ENCODE measurements at places on chromosomes 4 and X.

GRCh38 chr4:41160012-41160789 lies 54.1 kb downstream of the APBB2 start:
- DNase-seq: no peak

DNA sequence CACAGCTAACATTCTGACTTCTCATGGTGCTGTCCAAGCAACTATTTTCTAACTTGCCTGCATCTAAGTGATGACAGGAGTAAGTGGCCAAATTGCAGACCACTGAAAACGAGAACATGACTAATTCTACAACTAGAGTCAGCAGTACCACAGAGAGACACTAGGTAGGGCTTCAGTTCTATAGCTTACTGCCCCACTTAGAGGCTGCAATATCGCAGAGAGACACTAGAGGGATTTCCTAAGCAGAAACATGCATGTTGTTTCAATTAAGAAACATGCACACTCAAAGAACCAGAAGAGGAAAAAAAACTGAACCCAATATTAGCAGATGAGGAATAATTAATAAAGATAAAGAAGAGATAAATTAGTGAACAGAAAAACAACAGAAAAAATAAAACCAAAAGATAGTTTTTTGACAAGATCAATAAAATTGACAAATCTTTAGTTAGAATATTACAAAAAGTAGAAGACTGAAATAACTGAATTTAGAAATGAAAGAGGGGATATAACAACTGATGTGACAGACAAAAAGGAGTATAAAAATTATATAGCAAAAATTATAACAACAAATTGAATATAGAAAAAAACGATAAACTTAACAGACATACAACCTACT lies 100.8 kb downstream of the SPIN4 start:
- DNase-seq: peak; percentile 86

- no peak for DNase-seq
These were observed 76.4 kb downstream of the CXXC4 start for GRCh38 chr4:104418286-104418685.

DNA sequence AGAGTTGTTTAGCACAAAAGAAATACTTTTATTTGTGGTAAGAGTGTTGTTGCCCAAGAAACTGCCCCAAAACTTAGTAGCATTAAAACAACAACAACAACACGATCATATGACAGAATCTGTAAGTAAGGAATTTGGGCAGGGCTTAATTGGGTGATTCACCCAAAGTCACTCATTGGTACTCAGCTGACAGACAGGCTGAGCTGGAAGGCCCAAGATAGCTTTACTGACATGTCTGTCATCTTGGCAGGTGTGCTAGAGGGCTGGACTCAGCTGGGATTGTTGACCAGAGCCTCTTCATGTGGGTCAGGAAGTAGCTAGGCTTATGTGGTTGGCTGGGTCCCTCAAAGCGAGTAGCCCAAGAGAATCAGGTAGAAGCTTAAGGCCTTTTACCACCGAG lies 52.3 kb downstream of the KIAA0232 start:
- DNase-seq: no peak

DNA sequence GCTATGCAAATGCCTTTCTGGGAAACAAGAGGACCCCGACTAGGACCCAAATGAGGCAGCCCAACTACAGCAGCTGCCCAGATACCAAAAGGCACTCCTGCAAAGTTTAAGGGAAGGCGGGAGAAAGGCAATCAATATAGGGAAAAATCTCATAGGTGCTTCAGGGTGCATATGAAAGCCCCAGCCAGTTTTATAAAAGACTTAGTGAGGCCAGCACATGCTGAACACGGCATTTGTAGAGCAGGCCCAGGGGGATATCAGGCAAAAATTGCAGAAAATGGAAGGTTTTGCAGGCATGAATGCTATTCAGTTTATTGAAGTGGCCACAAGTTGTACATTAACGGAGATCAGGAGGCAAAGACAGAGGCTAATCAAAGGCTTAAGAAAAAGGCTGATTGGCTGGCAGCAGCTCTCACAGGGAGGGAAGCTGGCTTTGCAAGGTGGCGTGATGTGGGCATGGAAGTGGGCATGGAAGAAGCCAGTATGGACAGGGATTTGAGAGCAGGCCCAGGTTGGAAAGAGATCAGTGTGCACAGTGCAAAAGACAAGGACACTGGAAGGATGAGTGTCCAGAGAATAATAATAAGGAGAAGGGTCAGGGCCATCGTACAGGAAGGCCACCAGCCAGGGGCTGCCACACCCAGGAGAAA lies 37.7 kb upstream of the UGT2B7 start:
- DNase-seq: no peak

GRCh38 chr4:53010318-53010717 lies 148.2 kb downstream of the RASL11B start:
- DNase-seq: no peak

DNA sequence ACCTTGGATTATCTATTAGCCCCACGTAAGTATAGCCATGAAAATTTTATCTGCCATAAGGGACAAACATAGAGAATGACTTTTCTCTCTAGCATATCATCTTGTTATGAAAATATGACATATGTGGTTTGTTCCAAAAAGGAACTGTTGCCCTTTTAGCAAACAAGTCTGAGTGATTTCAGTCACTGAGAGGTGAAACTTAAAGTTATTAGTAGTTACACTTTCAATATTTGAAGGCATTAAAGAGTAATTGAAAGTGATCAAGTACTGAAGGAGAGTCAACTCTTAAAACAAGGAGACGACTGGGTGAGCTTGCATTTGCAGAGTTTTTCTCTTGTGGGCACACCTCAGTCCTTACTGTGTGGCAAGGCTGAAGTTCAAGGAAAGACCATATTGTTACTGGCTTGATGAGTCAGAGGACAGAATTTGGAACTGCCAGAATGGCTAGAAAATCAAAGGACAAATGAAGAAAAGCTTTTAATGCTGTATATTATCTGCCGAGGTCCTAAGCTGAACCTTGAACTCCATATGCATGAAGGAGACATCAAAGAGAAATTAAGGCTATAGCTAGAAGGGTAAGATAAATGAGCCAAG lies 205.1 kb upstream of the EMCN start:
- DNase-seq: peak; percentile 76

DNA sequence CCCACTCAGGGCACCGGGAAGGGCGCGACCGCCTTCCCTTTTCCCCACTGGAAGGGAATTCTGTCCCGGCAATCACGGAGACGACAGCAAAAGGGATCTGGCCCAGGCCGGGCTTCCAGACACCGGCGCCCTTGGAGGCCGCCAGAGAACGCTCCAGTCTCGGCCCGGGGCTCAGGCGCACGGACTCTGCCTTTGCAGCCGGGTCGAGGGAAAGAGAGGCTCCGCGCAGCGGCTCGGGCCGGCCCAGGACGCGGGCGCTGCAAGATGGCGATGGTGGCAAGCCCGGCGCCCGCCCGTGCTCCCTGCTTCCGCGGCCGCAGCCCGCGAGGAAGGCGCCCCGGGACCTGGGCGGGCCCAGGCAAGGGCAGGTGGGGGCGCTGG lies 1.1 kb downstream of the CTBP1 start:
- DNase-seq: no peak

- DNase-seq: peak; percentile 74
These were observed 80.5 kb downstream of the HNRNPD start for GRCh38 chr4:82293304-82293703.

GRCh38 chrX:48938721-48939425 lies 18.5 kb downstream of the OTUD5 start:
- peak; percentile 91 for DNase-seq

DNA sequence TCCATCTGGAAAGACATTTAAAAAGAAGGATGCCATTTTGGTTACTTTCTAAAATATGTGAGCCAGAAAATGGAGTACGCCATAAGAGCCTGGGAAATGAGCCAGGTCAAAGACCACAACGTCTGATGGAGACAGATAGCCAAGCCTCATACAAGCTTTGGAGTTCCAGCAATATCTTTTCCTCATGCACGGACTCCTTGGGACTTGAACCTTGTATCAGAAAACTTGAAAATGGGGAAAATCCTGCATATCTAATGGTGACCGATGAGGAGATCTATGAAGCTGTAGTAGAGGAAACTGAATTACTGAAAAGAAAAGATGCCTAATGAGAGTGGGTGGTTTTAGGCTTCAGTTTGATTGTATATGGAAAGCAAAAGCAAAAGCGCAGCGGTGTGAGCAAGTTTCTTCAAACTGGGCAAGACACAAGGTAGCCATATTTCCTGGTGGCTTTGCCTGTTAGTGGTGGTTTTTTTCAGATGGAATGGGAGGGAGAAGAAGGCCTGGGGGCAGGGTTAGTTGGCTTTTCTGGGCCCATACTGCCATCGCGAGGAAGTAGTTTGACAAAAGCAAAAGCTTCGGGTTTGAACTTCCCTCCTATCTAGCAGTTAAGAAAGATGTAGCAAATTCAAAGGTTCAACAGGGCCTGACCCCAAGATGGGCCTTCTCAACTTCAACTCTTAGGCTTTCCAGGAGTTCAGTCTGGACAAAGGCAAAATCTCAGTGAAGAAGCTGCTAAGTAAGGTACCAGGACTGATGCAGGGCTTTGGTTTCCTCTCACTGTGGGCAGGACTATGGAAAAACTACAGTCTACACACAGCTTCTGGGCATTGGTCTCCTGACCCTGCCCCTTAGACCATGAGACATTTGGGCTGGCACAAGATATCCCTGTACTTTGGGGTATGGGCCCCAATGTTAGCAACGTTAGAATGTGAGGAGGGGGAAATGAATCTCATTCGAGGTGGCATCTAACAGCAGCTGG lies 210.0 kb upstream of the STK26 start:
- peak; percentile 62 for DNase-seq

DNA sequence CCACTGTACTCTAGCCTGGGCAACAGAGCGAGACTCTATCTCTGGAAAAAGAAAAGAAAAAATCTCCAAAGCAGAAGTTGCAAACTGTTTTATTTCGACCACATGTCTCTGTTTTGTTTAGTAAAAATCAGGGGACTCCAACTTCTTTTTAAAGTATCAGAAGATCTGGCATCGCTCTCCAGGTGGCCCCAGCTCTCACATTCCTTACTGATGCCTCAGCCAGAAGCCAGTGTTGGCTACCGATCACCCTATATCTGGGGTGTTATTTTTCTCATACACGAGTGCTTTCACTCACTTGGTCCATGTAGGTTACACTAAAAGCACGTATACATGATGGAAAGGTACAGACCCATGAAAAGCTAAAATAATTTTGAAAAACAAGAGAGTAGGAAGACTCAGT lies 8.3 kb downstream of the MPP1 start:
- DNase-seq: no peak

- no peak for DNase-seq
These were observed 32.2 kb upstream of the CCKAR start for GRCh38 chr4:26522478-26522877.

GRCh38 chrX:27933361-27933760 lies 47.9 kb downstream of the DCAF8L1 start:
- DNase-seq: no peak

DNA sequence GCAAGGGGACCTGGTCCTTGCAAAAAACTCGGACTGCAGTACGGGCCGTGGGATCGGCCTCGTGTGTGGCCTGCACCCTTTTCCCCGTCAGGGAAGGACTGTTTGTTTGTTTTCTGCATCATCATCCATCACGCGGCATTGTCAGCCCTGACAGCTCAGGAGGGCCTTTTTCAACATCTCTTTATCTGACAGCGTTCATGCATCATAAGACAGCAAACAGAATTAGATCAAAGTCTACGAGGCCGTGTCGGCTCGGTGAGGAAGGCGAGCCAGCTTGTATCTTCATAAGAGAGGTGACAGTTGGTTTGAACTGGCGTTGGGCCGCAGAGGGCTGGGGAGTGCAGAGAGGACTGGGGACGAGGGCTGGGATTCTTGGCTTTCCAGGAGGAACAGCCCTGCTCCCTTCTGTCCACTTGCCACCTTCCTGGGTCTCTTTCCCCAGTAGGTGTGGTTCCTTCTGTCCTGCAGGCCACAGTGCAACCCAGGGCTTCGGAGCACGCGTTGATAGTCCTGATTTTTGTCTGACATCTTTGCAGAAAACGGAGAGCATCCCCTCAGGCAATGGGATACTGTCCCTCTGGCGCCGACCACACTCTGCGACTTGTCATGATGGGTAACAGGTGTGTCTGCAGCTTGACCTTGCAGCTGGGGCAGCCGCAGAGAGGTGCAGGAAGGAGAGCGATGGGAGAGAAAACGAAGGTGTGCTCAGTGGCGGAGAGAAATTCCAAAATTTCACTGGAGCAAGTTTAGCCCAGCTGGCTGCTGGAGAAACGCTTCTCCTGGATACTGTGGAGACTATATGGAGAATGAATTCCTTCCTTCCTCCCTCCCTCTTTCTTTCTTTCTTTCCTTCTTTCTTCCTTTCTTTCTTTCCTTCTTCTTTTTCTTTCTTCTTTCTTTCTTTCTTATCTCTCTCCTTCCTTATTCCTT lies 104.0 kb upstream of the SHOX start:
- DNase-seq: no peak

DNA sequence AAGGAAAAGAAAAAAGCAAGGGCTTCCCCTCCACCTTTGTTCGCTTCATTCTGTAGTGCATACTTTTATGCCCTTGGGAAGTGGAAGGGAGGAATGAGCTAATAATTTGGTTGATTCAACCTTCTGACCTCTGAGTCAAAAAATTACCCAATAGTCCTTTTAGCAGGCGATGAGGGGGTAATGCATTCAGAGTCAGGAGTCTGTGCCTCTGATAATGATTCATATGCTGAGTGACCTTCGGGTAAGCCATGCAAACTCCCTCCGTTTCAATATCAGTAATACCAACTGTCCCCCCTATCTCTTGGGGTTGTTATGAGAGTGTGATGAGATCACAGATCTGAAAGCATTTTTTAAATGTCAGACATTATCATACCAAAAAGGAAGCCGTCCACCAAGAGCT lies 41.6 kb upstream of the ACSL4 start:
- DNase-seq: peak; percentile 73

- no peak for DNase-seq
These were observed 134.7 kb downstream of the F11 start for GRCh38 chr4:186400676-186401075.

DNA sequence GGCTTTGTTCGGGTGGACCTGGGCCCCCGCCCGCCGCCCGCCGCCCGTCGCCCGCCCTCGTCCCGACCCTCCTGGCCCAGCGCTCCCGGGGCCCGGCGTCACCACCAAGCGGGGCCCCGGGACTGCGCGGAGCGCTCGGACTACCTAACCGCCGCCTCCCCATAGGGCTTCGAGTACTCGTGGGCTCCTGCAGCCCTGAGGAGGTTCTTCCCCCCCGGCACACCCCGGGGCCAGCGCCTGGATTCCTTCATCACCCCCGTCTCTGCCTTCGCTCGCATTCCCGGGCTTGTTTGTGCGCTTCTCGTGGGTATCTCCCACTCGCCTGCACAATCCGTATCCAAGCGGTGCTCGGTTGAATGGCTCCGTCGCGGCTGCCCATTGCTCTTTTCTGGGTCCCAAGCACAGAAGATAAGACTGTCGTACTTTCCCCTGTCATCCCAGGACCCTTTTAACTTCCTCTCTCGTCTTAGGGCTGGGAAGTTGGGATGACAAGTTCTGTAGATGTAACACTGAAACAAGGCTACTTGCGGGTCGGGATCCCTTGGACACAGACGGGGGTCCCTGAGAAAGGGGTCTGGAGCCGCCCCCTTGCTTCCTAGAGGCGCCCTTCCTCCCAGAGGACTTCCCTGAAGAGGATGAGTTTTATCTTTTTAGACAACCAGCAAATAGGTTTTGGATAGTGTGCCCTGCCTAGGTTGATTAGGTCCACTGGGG lies 565 bp downstream of the MOB1B start:
- no peak for DNase-seq
